ENCODE measurements at places on chromosomes 13 and 19.

GRCh38 chr13:25762795-25763377 lies 288.9 kb downstream of the SHISA2 start:
- no peak for DNase-seq

GRCh38 chr19:38707512-38708114 lies 36.7 kb downstream of the CAPN12 start:
- peak; percentile 35 for DNase-seq

DNA sequence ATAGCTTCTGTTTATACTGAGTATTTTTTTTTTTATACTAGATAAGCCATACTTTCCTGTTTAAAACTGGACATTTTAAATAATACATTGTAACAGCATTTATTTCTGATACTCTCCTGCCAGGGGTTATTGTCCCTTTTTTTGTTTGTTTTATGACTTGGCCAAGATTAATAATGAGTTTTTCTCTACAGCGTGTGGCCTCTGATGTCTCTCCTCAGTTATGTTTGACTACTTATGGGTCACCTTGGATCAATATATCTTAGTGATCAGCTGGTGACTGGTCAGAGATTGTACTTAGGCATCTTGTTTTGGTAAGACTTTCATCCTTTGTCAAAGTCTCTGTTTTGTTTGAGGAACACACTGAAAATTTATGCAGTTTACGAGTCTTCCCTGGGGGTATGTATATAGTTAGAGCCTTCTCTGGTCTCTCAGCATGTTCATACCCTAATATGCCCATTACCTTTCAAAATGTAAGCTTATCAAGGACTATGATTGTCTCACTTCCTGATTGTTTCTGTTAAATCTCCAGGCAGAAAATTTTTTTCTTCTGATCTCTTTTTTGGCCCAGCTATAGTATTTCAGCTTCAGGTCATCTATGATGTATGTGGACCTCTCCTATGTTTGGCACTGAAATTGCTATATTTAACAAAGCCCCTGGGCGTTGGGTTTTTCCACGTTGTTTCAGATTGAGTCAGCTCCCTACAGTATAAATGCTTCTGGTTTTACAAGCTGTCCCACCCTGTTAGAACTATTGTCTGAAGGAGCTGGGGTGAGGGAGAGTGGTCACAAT lies 87.9 kb downstream of the URI1 start:
- peak; percentile 36 for DNase-seq

DNA sequence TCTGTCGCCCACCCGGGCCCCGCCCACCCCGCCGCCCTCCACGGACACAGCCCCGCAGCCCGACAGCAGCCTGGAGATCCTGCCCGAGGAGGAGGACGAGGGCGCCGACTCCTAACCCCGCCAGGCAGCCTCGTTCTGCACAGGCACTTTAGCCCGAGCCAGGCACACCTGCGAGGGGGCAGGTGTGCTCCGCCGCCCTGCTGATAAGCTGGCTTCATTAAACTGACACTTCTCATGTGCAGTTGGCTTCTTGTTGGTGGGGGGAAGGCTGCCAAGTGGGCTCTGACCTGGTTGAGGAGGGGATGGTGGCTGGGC lies 8.2 kb downstream of the IL4I1 start:
- no peak for DNase-seq

DNA sequence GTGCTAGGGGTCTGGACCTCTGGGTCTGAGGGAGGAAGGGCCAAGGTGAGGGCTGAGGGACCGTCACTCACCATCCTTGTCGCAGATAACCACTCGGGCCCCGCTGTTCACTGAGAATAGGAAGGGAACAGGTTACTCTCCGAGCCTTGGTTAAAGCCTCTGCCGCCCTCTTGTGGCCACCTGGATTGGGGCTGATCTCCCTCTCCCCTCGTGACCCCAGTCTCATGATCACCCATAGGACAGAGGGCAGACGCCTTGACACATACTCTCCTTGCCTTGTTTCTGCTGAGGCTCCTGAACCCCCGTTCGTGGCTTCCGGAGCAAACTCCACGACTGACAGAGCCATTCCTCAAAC lies 580 bp downstream of the HSD17B14 start:
- peak; percentile 82 for DNase-seq

- peak; percentile 91 for DNase-seq
These were observed 91.7 kb upstream of the ANKRD10 start for GRCh38 chr13:111006506-111007031.

GRCh38 chr19:35144600-35145436 lies 1.8 kb downstream of the FXYD7 start:
- no peak for DNase-seq

DNA sequence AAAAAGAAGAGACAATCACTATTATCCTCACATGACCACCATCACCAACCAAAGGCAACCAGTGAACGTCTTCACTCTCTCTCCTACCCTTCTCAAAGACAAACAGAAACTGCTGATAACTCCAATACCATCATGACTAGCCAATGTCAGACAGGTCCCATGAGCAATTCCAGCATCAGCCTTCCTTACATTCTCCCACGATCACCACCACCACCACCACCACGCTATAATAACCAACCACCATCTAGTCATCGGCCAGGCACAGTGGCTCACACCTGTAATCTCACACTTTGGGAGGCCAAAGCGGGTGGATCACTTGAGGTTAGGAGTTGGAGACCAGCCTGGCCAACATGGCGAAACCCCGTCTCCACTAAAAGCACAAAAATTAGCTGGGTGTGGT lies 3.9 kb downstream of the MYO1F start:
- no peak for DNase-seq
